NCI-H2029 treated with DMSO at 0.1 percent for 48 hours (cell line): ENCODE measurements at places on chromosomes 16 and 17.

GRCh38 chr16:86324320-86324719 lies 186.0 kb upstream of the FOXF1 start:
- DNase-seq = no peak

GRCh38 chr17:9228408-9229159 lies 207.3 kb downstream of the NTN1 start:
- DNase-seq = no peak

DNA sequence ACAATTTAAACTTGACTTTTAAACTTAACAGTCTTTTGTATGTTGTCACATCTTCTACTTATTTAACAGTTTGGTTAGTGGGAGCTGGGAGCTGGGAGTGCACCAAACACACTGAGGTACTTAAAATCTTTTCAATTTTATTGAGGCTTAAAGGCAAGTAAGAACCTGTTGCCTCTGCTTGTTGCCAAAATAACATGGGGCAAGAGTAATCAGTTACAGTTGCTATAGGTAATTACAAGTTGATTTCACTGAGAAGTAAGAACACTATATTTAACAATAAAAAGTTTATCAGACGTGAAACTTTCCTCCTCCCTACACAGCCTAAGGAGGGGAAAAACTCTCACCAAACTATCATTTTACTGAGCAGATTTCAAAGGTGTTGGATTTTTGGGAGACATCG lies 135.2 kb downstream of the FTO start:
- no peak for DNase-seq

DNA sequence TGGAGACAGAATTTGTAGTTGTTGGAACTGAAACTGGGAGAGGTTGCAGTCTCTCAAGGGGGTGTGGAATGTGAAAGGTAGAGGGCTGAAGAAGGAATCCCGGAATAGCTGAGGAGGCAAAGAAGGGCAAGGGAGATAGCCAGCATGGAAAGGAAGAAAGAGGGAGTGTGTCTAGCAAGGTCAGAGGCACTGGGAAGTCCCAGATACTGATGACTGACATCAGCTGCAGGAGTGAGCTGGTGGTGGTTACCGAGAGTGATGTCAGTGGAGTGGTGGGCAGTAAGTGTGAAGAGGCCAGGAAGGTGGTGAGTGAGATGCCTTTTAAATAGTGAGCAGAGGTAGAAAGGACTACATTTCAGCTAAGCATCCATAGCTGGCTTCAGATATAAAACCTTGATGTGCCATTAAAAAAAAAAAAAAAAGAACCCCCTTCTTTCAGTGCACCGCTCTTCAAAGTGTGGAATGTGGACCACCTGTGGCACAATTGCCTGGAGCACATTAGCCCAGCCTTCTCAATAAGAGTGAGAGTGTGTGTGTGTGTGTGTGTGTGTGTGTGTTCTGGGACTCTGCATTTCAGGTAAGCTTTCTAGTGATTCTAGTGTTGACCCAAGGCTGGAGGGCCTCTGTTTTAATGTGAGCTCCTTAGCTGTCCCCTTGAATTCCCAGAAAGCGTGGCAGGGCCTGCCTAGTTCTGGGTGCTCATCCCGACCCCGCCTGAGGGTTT lies 8.5 kb downstream of the PRMT7 start:
- no peak for DNase-seq

DNA sequence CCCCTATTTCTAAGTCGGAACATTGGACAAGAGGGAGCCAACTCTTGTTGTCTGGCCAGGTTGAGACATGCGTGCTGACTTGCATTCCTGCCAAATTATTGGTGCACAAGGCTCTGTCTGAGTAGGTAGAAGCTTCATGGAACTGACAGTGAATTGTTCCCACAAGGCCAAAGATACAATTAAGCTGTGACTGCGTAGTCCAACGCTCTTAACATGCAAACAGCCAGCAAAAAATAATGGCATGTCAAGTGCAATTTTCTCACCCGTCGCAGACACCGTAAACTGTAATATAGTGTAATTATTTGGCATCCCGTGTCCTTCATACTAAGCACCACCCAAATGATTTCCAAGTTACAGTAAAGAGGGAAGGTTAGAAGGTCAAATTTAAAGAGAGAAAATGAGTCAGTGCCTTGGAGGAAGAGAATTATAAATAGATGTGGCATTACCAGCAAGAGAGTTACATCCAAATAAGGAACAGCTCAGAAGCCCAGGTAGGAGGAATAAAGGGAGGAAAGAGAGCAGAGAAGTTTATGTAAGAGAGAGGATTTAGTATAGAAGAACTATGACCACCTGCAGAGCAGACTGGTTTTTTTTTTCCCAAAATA lies 21.8 kb downstream of the CDH8 start:
- no peak for DNase-seq

DNA sequence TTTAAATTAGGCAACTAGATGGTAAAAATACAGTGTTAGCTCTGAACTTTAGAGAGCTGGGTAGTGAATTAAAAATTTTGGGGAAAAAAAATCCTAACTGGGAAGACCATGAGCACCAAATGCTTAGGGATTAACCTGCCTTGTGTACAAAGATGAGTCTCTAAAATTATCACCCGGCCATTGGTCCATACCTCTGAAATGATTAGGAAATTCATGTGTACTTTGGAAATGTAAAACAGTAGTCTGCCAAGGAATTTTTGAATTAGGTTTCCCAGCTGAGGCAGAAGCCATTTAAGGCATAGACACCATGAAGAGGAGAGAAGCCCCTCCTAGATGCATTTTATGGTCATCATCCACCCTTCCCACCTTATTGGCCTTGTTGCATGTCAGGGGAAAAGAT lies 670.5 kb upstream of the SALL1 start:
- no peak for DNase-seq

DNA sequence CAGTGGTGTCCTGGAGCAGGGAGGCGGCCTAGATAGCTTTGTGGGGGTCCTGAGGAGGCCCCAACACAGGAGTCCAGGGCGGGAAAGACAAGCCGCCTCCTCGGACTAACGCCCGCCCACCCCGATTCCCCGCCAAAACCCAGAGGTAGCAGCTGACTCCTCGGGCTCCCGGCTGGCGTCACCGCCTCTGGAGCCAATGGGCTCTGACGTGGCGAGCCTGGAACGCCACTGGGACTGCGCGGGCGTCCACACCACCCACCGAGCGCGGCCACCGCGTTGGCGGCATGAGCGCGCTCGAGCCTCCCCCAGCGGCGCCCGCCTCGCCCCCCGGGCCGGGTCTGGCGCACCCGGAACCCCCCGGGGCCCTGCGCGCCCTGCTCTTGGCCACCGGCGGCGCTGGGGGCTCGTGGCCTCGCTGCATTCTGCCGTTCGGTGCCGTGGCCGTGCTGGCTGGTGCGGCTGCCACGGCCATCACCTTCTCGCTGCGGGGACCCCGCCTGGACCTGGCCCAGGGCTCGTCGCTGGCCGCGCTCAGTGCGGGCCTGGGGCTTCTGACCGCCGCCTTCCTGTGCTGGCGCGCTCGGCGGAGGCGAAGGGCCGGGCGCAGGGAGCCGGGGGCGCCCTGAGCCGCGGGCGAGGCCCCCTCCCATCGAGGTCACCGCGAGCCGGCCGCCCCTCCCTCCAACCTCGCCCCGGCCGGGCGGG lies 3.4 kb upstream of the NTN3 start:
- DNase-seq = peak; percentile 40

- DNase-seq = peak; percentile 30
Observed at GRCh38 chr17:50604513-50604912, 30.2 kb upstream of the ABCC3 start.

GRCh38 chr16:77433146-77433545 lies 1.7 kb downstream of the ADAMTS18 start:
- no peak for DNase-seq

GRCh38 chr16:52066962-52067361 lies 480.0 kb downstream of the TOX3 start:
- no peak for DNase-seq
